ENCODE measurements at places on chromosomes 7 and 10. TPM values are rescaled to one million over a fixed set of nuclear protein-coding genes. Genes with fewer than 3 reads are reported as not detected.

Gene AKR1D1
- not detected for total RNA-seq

Gene CROT
- 12.4 TPM for total RNA-seq

Gene METTL27
- total RNA-seq, result 22.1 TPM

Gene PAPOLB
- 0.25 TPM for total RNA-seq

Gene INA
- total RNA-seq, result 0.31 TPM

Gene TRA2A
- 69.5 TPM for total RNA-seq

GRCh38 chr7:117178600-117178999 lies 144.3 kb downstream of the WNT2 start:
- H3K4me1 ChIP-seq, result no peaks in the 10 kb centered on the region
- no peak for DNase-seq
- H3K27ac ChIP-seq, result no peak overlapping the region
- H3K36me3 ChIP-seq, result peaks cover 3% of the 10 kb centered on the region
- H3K4me3 ChIP-seq, result no peak overlapping the region

- H3K4me1 ChIP-seq, result no peaks in the 10 kb centered on the region
- DNase-seq, result peak; percentile 11
- no peak overlapping the region for H3K4me3 ChIP-seq
- no peaks in the 10 kb centered on the region for H3K36me3 ChIP-seq
- H3K27me3 ChIP-seq, result no peaks in the 10 kb centered on the region
- no peak overlapping the region for H3K27ac ChIP-seq
Observed at GRCh38 chr7:54485044-54485443, 57.1 kb upstream of the VSTM2A start.

- no peaks in the 10 kb centered on the region for H3K36me3 ChIP-seq
- no peak for DNase-seq
- H3K4me3 ChIP-seq, result no peak overlapping the region
- H3K27me3 ChIP-seq, result no peaks in the 10 kb centered on the region
Observed at GRCh38 chr10:49356944-49357343, 38.9 kb downstream of the DRGX start.

DNA sequence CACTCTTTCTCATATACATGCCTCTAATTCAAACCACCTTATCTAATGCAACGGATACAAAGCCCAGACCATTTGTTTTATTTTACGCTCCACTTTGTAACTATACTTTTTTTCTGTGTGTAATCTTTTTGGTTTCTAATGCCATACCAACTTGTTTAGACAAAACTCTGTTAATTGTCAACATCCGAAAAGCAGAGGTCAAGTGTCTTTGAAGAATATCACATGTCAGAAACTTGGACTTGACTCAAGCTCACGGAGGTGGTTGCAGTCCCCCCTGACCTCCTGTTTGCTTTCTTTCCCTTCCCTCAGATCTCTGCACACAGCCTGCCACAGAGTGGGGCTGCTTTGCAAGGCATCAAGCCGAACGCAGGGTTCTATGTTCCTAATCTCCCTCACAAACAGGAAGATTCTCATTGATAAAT lies 698.9 kb downstream of the PARD3 start:
- no peak overlapping the region for H3K4me3 ChIP-seq
- H3K36me3 ChIP-seq, result peaks cover 3% of the 10 kb centered on the region
- H3K27ac ChIP-seq, result no peak overlapping the region
- no peaks in the 10 kb centered on the region for H3K27me3 ChIP-seq

DNA sequence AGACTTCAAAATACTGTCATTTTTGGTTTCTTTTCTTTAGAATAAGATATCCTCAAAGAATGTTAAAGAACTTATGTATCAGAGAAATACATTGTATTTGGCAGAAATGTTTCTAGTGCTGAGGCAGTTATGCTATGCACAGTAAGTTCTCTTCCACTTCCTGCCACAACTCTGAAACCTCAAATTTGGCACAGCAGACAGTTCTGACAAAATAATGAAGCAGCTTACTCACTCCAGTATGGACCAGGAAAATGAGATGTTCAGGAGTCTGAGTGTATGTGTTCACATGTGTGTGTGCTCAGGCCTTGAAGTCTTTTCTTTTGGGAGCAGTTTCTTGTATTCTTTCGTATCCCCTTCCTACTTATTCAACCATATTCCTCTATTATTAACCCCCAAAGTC lies 197.0 kb upstream of the AGK start:
- H3K4me3 ChIP-seq, result no peak overlapping the region
- H3K27ac ChIP-seq, result no peak overlapping the region
- DNase-seq, result no peak
- H3K27me3 ChIP-seq, result no peaks in the 10 kb centered on the region
